Muscle of leg (tissue), 16 donors: ENCODE measurements at places on chromosomes 6 and 20.

DNA sequence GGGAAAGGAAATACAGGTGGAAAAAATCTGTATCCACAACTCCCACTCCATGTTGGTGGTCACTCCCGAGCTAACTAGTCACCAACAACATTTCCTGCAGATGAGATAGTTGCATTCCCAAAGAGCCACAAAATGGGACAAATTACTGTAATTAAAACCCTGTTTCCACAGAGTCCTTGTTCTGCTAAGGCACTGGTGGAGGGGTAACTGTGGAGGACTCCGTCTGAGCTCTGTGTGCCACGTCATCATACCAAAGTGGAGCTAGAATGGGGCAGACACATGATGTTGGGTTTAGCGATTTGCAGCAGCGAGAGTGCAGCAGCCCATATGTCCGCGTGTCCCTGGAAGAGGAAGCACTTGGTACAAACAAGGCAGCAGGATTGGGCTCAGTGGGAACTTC, 172.5 kb upstream of the KCNK16 start:
- DNase-seq, result no peak

GRCh38 chr6:157339432-157339831, 16.1 kb upstream of the TMEM242 start:
- no peak for DNase-seq

- DNase-seq, result no peak
These were observed 52.3 kb downstream of the MBOAT1 start for GRCh38 chr6:20159781-20160540.

DNA sequence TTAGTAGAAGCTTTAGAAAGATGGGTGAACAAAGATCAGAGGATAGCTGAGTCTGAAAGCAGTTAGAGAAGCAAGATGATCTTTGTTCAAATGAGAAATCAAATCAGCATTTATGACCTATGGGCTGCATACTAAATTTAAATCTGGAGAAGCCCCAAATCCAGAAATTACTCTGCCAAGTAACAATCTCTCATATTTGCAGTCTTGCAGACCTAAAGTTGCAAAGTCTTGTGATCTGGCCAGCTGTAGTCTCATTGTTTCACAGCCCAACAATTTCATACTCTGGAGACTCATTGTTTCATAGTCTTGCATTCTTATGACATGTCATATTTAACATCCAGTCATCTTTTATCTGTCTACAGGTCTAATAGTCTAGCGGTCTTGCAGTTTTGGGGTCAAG, 364.9 kb upstream of the RSPO3 start:
- peak; percentile 95 for DNase-seq

- DNase-seq, result peak; percentile 81
These were observed 6.7 kb downstream of the PFDN4 start for GRCh38 chr20:54214566-54214965.

DNA sequence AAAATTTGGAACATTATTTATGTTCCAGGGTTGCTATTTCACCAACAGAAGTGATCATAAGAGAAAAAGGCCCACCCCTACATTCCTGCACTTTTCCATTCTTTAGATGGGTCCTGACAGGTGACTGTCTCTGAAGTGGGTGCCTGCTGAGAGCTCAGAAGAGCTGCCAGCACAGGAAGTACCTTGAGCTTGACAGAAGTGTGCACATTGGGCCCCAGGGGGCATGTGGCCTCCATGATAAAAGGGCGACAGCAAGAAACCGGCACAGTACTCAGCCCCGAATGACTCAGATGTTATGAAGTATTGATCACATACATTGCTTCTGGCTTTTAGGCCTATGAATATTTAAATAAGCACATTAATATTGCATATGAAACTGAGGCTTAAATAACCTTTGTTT, 150.4 kb downstream of the PCSK2 start:
- DNase-seq, result no peak

DNA sequence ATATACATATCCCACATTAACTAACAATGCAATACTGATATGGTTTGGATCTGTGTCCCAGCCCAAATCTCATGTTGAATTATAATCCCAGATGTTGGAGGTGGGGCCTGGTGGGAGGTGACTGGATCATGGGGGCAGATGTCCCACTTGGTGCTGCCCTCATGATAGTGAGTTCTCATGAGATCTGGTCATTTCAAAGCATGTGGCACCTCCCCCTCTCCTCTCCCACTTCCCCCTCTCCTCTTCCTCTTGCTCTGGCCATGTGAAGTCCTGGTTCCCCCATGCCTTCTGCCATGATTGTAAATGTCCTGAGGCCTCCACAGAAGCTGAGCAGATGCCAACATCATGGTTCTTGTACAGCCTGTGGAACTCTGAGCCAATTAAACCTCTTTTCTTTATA, 71.2 kb downstream of the FYN start:
- DNase-seq, result no peak

DNA sequence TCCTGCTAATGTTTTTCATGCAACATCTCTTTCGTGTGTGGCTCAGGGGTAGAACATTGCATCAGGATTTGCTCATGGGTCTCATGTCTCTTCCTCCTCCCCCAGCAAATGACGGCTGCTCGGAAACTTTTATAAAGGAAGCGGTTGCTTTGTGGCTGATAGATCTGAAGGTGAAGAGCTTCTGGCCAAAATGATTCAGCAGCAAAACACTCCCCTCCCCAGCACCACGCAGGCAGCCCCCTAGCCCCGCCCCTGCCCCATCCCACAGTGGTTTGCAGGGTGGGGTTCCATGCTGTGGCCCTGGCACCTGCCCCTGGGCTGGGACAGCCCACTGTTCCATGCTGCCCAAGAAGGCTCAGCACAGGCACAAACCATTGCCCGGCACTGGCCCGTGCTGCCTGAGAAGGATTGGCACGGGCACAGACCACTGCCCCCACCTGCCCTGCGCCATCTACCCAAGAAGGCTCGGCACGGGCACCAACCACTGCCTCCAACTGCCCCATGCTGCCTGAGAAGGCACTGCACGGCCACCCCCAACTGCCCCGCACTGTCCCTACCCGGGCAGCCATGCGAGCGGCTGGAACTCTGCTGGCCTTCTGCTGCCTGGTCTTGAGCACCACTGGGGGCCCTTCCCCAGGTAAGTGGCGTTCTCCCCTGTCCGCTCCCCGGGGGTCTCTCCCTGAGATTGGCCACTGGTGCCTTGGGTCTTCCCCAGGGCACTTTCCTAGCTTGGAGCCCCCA, at the start of gene CST7:
Gene CST7, plus strand, starts transcription at position 331 of the 741 bp plus-strand sequence. Its CDS starts 237 bp downstream, at position 568.
- DNase-seq, result peak; percentile 52

DNA sequence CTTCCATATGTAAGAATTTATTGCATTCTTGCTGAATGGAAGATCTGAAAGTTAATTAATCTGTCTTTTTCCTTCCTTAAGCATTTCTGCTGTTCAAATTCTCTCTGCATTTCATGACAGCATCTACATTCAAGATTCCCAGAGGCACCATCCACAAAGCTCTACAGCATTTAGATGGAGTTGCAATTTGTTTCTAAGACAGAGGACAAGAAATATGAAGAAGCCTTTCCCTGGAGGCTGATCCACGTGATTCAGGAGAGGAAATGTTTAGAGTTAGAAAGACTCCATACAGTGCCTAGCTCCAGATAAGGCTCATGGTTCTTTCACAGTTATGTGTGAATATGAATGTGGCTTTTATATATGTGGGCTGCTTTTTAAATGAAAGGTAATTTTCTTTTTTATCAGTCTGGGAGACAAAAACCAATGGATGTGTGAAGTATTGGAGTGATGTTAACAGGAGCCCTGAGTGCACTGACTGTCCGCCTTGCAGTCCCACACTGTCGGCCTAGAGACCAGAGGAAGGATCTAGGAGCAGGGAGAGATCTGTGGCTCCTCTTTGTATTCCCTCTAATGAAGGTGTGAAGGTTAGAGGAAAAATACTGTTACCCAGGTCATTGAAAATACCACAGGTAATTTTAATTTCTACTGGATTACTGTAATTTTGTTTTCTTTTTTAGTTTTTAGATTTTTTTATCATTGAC, 686.6 kb upstream of the GJE1 start:
- DNase-seq, result peak; percentile 59

DNA sequence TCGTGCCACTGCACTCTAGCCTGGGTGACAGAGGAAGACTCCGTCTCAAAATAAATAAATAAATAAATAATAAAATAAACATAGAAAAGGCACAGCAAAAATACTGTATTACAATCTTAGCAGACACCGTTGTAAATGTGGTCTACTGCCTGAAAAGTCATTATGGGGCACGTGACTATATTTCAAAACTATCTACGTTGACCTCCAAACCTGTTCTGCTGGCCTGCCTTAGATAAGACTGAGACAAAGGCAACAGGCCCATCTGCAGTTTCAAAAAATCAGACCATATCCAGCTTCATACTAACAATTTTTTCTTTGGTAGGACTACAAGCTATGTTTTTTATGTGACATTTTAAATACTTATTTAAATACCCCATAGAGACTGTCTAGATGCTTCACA, 59.1 kb downstream of the AGPAT4 start:
- DNase-seq, result no peak

DNA sequence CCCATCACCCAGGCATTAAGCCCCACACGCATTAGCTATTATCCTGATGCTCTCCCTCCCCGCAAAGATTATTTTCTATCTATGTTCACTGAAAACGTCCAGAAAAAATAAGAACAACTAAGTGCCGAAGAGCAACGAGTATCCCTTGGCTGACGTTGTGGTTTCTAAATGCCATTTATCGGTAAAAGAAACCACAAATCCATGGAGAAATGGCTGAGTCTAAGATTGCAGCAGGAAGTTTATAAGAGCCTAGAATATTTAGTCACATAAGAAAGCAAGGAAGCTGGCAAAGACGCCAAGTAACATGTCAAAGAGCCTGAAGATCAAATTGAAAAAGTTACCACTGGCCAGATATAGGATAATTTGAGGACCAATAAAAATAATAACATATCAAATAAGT, 18.1 kb upstream of the NOX3 start:
- DNase-seq, result no peak

- no peak for DNase-seq
These were observed 405.8 kb upstream of the FKBP1C start for GRCh38 chr6:62805431-62805830.

GRCh38 chr6:25242567-25242966, 36.6 kb upstream of the CARMIL1 start:
- DNase-seq, result no peak

GRCh38 chr20:57834306-57835073, 124.7 kb upstream of the PMEPA1 start:
- peak; percentile 71 for DNase-seq

DNA sequence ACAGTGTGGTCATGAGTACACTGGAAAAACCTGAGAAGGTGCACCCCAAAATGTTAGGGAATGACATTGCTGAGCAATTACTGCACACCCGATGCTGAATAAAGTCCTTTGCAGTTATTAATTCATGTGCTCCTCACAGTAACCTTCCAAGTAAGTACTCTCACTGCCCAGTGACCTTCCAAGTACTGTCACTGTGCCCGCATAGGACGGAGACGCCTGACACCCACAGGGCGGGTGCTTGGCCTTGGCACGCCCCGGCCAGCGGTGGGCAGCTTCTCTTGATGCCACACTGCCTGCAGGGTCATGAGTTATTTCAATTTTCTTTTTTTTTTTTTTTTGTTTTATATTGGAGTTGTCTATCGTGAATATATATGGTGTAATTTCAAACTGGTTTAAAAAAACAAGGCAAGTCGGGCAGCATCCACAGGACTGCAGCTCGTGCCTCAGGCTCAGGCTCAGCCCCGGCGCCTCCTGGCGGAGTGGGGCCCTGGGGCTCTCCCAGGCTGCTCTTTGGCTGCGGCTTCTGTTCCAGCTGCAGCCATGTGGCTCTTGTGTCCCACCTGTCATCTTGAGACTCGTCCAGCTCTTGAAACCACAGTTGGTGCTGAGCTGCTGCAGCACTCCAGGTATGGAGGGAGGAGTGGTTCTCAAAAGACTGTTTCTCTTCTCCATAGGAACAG, 27.0 kb downstream of the PNLDC1 start:
- peak; percentile 69 for DNase-seq

- peak; percentile 84 for DNase-seq
These were observed at the start of gene SPTLC3 for GRCh38 chr20:13008761-13009681. Gene SPTLC3 (plus strand): TSS chr20:13008972. CDS start chr20:13009268, 296 bp downstream.

GRCh38 chr6:66199171-66199570, 492.1 kb upstream of the EYS start:
- DNase-seq, result no peak

GRCh38 chr20:36465109-36466080, 75.9 kb upstream of the MYL9 start:
- peak; percentile 70 for DNase-seq

- DNase-seq, result no peak
These were observed 44.0 kb upstream of the GATA5 start for GRCh38 chr20:62519826-62520225.

- peak; percentile 44 for DNase-seq
These were observed 75.2 kb downstream of the STXBP5 start for GRCh38 chr6:147279427-147279826.

DNA sequence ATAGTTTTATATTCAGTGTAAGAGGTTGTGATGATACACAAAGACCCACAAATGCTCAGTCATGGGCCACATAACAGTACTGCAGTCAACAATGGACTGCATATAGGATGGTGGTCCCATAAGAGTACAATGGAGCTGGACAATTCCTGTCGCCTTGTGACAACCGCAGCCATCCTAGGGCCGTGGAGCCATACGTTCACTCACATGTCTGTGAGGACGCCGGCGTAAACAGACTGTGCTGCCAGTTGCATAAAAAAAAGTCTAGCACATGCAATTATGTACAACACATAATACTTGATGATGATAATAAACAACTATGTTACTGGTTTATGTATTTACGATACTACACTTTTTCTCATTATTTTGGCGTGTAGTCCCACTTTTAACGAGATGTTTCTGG, 30.9 kb downstream of the BFSP1 start:
- no peak for DNase-seq

GRCh38 chr6:169883316-169883715, 131.9 kb downstream of the ERMARD start:
- DNase-seq, result no peak

- no peak for DNase-seq
These were observed 42.3 kb upstream of the FRMD1 start for GRCh38 chr6:168121303-168121665.

GRCh38 chr6:42694586-42694985, 27.8 kb downstream of the PRPH2 start:
- DNase-seq, result peak; percentile 21

- DNase-seq, result no peak
These were observed 168.9 kb upstream of the PDE10A start for GRCh38 chr6:165831812-165832510.

GRCh38 chr6:35047265-35048011, 93.7 kb downstream of the TCP11 start:
- no peak for DNase-seq

DNA sequence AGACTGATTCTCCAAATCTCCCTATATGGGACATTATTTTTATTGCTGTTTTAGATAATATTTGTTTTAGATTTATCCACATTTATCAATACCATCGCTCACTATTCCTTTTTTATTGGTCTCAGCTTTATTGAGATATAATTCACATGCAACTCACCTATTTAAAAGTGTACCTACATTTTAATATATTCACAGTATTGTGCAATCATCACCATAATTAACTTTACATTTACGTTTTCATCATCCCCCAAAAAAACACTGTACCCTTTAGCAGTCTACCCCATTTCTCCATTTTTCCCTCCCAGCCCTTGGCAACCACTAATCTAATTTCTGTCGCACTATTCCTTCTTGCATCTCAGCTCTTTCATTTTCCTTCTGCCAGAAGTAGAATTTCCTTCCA, 110.8 kb upstream of the HDAC2 start:
- no peak for DNase-seq
